ENCODE measurements at places on chromosomes 3 and 15.

- no peak for DNase-seq
Observed at GRCh38 chr3:12613250-12613649, 50.7 kb downstream of the RAF1 start.

DNA sequence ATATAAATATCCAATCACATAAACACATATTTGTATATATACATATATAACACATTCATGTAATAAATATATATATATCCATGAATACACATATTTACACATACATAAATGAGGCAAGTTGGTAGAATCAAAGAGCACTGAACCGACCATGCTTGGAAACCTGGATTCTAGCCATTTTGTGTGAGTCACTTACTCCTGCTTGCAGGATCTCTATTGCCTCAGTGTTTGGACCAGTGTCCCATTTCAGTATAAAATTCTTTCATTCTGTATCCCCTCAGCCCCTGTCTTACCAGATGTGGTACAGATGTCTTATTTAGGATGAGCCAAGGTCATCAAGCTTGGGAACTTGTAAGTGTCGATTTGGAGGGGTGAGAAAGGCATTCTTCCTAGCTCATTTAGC lies 391.4 kb upstream of the FRG2C start:
- peak; percentile 73 for DNase-seq

- no peak for DNase-seq
Observed at GRCh38 chr3:88150371-88150770, 612 bp downstream of the C3orf38 start.

DNA sequence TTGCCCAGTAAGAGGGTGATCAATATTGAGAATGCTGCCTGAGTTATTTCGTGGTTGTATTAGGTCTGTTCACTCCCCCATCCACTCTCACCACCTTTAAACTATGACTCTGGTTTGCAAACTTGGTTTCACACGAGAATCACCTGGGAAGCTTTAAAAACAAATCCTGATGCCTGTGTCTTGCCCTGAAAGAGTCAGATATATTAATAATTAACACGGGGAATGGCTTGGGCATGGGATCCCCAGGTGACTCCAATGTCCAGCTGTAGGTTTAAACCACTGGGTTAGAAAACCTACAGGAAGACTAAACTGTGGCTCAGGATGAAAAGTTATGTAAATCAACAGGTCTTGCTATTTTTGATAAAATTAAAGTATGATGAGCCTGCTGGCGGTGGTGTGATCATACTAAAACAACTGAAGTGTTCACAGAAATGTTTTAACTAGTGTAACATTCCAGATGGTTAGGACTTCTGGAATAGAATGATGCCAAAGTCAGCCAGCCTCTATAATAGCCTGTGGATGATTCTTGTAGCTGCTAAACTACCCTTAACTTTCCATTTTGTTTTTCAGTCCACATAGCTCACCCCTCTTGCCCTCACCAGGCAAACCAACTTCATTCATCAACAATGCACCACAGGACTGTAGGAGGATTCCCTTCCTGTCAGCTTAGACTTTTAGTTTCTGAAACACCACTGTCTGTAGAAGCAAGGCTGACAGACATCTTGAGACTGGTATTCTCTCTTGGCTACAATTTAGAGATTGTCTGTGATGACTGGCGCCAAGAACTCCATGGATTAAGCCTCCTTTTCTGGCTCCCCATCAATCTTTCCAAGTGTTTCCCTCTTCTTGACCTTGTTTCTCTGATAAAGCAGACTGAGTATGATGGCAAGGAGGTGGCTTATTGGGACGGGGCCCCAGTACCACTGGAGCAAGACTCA lies 119.1 kb upstream of the ADAMTS9 start:
- DNase-seq: no peak

DNA sequence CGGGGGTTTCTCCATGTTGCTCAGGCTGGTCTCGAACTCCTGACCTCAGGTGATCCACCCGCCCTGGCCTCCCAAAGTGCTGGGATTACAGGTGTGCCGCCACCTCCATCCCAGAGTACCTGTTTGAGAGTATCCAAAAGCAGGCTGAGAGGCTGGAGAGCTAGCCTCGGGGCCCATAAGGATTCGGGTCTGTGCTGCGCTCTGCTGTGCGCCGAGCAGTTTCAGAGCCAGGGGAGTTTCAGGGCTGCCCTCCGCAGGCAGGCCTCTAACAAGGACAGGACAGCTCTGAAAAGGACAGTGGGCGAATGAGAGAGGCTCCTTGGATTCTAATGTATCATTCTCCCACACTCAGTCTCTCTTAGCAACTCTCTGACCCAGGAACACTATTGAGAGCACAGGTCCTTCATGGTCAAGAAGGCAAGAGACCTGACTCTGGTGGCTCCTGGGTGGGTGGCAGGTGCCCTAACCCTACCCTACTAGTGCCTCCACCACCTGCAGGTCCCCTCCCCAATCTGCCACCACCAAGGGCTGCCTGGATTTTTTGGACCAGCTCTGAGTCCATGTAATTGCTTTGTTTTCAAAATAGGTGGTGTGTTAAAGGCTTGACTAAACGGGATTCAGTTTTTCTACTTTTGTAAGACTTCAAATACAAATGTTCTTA lies 27.8 kb downstream of the MAGEF1 start:
- DNase-seq: no peak

- DNase-seq: peak; percentile 6
Observed at GRCh38 chr15:41207687-41208448, 22.7 kb downstream of the EXD1 start.

DNA sequence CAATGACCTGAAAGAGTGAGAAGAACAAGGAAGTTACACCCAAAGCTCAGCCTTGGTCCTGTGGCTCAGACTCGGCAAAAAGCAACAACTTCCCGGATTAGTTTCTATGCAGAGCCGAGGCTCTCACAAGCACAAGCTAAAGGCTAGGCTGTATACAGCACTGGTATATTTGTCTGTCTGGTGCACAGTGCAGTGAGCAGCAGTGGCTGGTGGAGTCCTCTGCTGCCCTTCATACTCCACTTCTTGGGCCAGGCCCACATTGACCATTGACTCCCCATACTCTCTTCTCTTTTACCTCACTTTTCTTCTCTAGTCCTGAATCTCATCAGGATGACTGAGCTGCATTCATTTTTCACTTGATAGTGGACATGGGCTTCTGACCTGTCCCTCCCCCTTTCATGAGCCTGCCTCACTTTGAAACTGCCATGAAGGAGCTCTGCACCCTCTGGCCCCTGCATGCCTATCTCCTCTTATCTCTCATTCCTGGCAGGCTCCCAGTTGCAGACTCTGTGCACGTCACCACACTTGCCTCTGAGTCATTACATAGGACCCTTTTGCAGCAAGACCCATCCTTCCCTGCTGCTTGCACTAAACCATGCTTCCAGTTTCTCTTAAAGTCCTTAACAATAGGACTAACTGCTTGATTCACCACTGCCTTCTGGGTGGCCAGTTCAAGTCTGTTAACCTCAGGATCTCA lies 379.3 kb downstream of the NTRK3 start:
- DNase-seq: peak; percentile 90
